Activated naive CD4-positive, alpha-beta T cell (primary cell): ENCODE measurements at places on chromosomes 6 and 20.

GRCh38 chr6:42279144-42279781, 61.6 kb upstream of the MRPS10 start:
- no peak for DNase-seq

- no peak for DNase-seq
These were observed 7.5 kb downstream of the TRIM39 start for GRCh38 chr6:30334075-30334783.

GRCh38 chr20:43516251-43516824, 8.8 kb downstream of the L3MBTL1 start:
- DNase-seq, result no peak

GRCh38 chr6:93045156-93045555, 374.2 kb downstream of the EPHA7 start:
- DNase-seq, result no peak

GRCh38 chr20:30506100-30506499, 751.4 kb upstream of the DEFB115 start:
- DNase-seq, result no peak

GRCh38 chr6:139588734-139589593, 214.5 kb upstream of the CITED2 start:
- no peak for DNase-seq

DNA sequence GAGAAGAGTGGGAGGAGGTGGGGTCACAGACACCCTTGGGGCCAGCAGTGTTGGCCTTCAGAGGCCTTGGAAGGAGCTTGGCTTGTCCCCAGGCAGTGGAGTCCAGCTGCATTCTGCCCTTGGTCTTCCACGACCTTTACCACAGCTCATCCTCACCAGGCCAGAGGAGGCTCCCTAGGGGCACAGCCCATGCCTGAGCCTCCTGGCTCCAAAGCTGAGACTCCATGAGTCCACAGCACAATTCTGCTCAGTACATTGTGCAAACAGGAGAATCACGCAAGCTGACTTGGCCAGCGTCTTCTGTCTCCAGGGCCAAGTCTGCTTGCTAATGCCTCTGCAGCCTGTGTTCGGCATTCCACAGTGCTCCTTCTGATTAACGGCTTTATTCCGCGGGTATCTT, 337.2 kb downstream of the SMOC2 start:
- DNase-seq, result no peak

GRCh38 chr6:13763740-13764381, 50.5 kb downstream of the MCUR1 start:
- DNase-seq, result no peak

- DNase-seq, result no peak
These were observed 356.8 kb downstream of the HDGFL1 start for GRCh38 chr6:22925920-22926789.

DNA sequence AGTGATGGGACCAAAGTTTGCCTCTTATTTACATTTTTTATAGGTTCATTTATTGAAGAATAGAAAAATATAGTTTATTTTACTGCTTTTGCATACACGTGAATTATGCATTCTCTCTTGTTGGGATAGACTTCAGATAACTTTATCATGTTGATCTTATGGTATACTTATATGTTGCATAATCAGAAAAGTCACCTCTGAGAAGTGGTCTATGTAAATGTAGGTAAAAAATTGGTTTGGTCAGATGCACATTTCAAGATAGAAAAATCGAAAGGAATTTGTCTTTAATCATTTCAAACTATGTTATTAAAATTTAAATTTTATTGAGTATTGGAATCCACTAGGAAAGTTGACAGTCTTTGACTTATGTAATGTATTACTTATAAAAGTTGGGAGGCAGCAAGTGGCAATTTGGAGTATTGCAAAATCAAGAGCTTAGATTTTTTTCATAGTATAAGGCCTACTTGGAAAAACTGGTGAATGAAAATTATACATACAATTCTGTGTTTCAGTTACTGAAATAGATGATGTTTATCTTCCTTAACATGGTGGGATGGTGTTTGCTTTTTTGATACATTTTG, 2.4 kb downstream of the PHF3 start:
- no peak for DNase-seq

DNA sequence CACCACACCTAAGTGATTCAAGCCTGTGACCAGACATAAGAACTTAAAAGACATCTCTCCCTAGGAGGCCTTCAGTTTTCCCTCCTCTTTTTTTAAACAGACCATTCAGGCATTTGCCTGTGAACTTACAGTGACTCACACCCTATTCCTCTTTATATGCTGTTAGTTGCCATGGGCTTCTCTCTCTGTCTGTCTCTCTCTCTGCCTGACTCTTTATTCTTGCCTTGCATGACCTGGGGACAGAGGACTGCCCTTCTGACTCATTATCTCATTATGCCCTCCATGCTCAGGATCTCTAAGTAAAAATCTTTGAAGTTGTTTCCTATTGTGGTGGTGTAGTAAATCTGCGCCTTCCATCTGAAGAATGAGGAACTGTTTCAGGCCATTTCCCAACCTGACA, 442.2 kb upstream of the MAN1A1 start:
- no peak for DNase-seq

DNA sequence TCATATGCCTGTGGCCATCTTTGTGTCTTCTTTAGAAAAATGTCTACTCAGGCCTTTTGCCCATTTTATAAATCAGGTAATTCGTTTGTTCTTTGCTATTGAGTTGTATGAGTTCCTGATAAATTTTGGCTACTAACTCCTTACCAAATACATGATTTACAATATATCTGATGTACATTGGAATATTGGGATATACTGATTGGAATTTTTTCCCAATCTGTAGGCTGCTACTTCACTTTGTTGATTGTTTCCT, 39.2 kb downstream of the BACH2 start:
- no peak for DNase-seq

- no peak for DNase-seq
These were observed 81.5 kb downstream of the BMP2 start for GRCh38 chr20:6848992-6849391.

GRCh38 chr6:166565084-166565967, 21.2 kb downstream of the RAMACL start:
- no peak for DNase-seq

DNA sequence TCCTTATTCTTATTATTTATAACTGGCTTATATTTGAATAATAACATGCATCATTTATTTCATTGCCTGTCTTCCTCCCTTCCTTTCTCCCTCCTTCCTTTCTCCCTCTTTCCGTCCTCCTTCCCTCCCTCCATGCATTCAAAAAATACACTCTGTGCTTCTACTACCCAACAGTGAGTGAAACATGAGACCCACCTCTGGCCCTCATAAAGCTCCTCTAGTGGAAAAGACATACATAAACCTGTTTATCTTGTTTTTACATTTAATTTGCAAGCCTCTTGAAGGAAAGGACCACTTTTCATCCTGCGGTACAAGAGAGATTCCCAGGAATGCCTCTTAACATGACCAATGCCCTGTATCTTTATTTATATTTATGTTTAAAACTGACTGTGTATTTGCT, 21.8 kb upstream of the ISM1 start:
- DNase-seq, result no peak

GRCh38 chr6:155611742-155612141, 156.1 kb upstream of the NOX3 start:
- DNase-seq, result no peak

GRCh38 chr6:1712451-1712850, 102.7 kb downstream of the FOXC1 start:
- DNase-seq, result no peak

DNA sequence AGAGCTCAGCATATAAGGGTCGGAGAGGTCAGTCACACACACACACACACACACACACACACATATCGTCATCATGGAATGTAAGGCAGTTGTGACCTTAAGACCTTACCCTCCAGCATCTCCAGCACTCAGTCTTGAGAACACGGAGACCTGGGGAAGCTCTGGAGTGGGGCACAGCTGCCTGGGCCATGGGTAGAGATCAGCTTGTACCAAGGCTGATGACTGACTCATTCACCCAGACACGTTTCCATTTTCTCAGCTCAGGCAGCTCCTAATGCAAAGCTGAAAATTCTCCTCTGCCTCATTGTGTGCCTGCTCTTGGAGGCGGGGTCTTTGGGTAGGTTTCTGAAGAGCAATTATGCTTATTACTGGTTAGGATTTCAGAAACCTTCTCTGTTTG, 38.3 kb upstream of the PDYN start:
- DNase-seq, result no peak

- no peak for DNase-seq
These were observed 41.1 kb downstream of the GRIK2 start for GRCh38 chr6:101434601-101435000.

- no peak for DNase-seq
These were observed 34.7 kb downstream of the KIF25 start for GRCh38 chr6:168032005-168032760.

GRCh38 chr6:157198425-157199279, 124.7 kb downstream of the TMEM242 start:
- DNase-seq, result no peak

GRCh38 chr6:33166811-33167210, 25.5 kb downstream of the COL11A2 start:
- no peak for DNase-seq

GRCh38 chr6:75275067-75275466, 9.5 kb downstream of the TMEM30A start:
- no peak for DNase-seq

DNA sequence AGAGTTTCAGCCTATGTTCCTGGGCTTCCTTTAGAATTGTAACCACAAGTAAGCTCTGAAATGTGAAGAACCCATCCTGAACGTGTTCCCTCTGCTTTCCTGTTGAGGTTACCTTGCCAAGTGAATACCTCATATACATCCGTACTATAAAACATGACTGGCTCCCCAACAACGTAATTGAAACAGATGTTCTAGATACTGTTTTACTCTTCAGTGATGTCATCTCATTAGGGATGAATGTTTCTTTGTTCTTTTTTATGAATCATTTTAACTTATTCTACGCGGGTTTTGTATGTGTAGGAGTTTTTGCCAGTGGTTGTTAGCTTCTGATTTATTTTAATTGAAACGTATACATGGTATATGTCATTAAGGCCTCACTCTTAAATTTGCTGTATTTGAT, 166.8 kb downstream of the SAMD5 start:
- DNase-seq, result no peak

DNA sequence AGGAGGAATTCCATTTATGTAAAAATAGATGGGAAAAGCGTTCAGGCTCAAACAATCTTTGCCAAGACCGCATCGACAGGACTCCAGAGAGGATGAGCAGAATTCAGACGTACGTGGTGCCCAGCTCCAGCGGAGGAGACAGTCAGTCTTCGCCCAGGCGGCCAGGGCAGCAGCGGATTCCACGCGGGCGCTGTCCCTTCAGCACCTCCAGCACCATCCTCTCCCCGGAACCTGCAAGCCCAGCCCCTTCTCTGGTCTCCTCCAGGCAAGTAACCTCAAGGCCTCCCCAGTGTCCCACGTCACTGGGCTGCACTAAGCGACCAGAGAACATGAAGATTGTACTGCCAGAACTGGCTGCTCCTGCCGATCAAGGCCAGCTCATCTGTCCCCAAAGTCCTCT, 2.8 kb upstream of the KCNQ2 start:
- no peak for DNase-seq

DNA sequence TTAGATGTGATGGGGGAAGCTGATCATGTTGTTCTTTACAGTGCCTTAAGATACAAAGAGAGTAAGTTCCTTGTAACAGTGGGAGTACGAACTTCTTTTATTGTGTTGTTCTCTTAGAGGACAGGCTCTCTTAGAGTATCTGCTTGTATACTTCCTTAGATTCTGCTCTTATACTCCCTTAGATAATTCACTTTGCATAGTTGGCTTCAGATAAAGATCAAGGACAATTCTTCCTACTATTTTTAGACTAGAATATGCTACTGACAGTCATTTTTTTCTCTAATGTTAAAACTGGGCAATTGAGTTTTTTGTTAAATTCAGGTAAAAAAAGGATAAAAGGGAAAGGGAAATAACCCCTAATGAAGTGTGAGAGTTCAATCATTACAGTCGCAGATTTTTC, 138.7 kb downstream of the MYB start:
- DNase-seq, result no peak

GRCh38 chr6:136303516-136303915, 13.9 kb upstream of the BCLAF1 start:
- DNase-seq, result no peak

GRCh38 chr20:62787321-62787720, 9.0 kb upstream of the MRGBP start:
- no peak for DNase-seq

GRCh38 chr20:16158090-16158975, 414.9 kb downstream of the KIF16B start:
- DNase-seq, result no peak

- no peak for DNase-seq
These were observed 78.7 kb upstream of the IFNGR1 start for GRCh38 chr6:137297887-137298286.

DNA sequence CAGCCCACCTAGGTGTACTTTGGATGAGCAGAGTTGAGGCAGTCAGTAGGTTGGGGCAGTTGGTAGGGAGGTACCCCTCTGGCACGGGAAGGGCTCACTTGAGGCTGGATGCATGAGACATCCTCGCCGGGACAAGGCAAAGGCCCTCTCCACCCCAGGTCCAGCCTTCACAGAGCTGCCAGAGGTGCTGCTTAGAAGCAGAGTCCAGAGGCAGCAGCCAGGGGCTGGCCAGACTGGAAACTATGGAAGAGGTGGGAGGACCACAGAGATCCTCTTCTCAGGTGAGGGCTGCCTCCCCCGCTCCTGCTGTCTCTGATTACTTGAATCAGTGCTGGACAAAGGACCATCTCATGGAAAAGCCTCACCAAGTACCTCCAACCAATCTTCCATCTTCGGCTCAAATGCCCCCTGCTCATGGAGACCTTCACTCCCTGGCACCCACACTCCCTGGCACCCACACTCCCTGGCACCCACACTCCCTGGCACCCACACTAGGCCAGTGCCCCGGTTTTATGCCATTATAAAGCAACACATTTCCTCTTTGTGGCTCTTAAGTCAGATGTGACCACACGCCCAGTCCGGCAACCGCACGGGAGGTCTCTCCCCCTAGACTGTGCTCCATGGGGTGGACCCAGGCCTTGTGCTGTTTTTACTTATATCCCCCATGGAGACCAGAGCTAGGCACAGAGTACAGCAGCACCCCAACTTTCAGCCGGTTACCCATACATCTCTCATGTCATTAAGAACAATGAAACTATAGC, 100.1 kb downstream of the YTHDF1 start:
- DNase-seq, result no peak

GRCh38 chr20:24070679-24071078, 82.1 kb upstream of the GGTLC1 start:
- DNase-seq, result no peak

GRCh38 chr20:41482647-41483552, 116.3 kb upstream of the EMILIN3 start:
- DNase-seq, result no peak
